ENCODE measurements at places on chromosomes 11 and 22.

GRCh38 chr11:128095466-128095981 lies 491.8 kb downstream of the ETS1 start:
- no peak for DNase-seq

DNA sequence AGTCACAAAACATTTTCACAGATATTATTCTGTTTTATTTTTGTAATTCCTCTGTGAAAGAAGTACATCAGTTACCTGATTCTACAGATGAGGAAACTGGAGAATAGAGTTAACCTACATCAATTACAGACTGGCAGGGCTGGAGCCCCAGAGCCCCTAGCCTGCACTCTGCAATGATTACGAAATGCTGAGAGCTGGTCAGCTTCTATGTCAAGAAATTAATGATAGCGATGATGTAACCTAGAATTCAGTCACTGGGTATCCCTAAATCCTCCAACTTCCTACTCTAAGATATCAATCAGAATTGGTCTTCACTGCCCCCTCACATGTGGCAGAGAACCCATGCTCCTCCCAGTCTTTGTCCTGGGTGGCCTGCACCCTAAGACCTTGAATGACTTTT lies 273.5 kb upstream of the PLET1 start:
- DNase-seq = no peak

- DNase-seq = no peak
These were observed 91.9 kb upstream of the TMEM45B start for GRCh38 chr11:129723761-129724162.

DNA sequence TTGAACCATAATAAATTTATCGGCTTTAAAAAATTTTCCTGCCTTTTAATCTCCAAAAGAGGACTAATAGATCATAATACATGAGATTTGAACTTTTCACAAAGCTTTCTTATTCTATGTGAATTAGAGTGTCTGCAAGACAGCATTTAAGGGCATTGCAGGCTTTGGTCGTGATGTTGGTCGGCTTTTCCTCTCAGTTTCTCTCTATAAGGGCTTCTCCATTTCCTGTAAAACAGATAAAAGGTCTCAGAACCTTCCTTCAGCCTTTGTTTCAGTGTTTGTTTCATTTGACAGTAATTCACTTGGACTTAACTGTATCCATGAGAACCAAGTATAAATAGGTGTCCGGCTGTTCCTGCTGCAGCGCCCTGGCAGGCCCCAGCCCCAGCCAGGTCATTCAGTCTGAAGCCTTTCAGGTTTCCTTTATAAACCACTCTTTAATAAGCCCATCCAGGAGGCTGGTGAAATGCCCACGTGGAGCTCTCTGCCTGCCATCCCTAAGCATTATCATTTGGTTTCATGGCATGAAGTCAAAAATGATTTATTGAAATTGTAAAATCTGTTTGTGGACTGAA lies 37.2 kb upstream of the ADSL start:
- DNase-seq = no peak
